ENCODE measurements at places on chromosomes 5 and 9. TPM values are rescaled to one million over a fixed set of nuclear protein-coding genes. Genes with fewer than 3 reads are reported as not detected.
A peak's percentile ranks its signal among the peaks of the same experiment; 100 is the strongest.

DNA sequence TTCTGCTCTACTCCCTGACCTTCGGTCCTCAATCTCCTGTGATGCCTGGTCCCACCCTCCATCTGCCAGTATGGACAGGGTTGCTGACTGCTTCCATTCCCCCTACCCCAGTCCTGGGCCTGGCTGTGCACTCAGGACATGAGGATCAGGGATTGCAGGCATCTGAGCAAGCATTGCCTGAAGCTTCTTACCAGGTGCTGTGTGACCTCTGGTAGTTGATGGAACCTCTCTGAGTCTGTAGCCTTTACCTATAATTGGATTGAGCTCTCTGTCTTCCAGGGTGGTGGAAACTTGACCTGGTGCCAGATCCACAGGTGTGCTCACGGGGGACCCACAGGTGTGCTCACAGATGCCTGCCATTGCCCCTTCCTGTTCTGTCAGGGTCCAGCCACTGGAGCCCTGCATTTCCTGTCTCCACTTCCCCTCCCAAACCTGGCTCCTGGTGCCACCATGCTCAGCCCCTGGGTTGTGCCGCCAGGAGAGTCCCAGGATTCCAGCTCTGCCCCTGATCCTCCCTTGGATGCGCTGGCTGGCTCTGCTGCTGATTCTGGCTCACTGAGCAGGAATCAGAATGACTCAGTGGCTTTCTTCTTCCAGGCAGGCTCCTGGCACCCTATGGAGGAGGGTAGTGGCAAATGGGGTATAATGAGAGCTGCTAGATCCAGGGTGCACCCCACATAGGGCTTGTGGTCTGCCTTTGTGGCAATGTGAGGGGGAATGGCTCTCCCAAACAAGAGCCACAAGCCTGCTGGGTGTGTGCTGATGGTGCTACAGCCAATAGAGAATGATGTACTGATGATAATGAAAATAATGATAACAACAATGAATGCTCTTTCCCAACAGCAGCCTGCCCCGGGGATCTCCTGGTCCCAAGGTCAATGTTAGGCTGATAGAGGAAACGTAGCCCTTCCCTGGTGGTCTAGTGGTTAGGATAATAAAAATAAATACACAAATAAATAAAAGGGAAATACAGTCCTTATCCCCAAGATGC, 35.2 kb upstream of the PSD2 start:
- DNase-seq = peak; percentile 55

- no peak for DNase-seq
These were observed 115.2 kb downstream of the GCNT1 start for GRCh38 chr9:76573905-76574760.

- DNase-seq = peak; percentile 4
These were observed 10.3 kb upstream of the NME5 start for GRCh38 chr5:138149530-138149929.

- peak; percentile 32 for DNase-seq
These were observed 14.3 kb upstream of the NR4A3 start for GRCh38 chr9:99807276-99807852.

- DNase-seq = no peak
These were observed 18.7 kb upstream of the SMIM23 start for GRCh38 chr5:171766875-171767274.

The CD274 gene
- 21.4 TPM for total RNA-seq

The DEPDC1B gene
- total RNA-seq = 2.2 TPM

The GBGT1 gene
- 8.5 TPM for total RNA-seq
